ENCODE measurements at places on chromosomes 2 and 18. TPM values are rescaled to one million over a fixed set of nuclear protein-coding genes. Genes with fewer than 3 reads are reported as not detected.
A peak's percentile ranks its signal among the peaks of the same experiment; 100 is the strongest.

The UGT1A3 gene
- 0.24 TPM for polyA plus RNA-seq

The TYMS gene
- 56.6 TPM for polyA plus RNA-seq

The CHMP3 gene
- 121 TPM for polyA plus RNA-seq

The TWIST2 gene
- polyA plus RNA-seq = 7.9 TPM

The AOX1 gene
- 0.45 TPM for polyA plus RNA-seq

The SULT1C3 gene
- polyA plus RNA-seq = 2.3 TPM

The BCL2 gene
- polyA plus RNA-seq = 0.89 TPM

The TMEM37 gene
- polyA plus RNA-seq = 92.8 TPM

The RUFY4 gene
- polyA plus RNA-seq = 0.25 TPM

The ST8SIA5 gene
- not detected for polyA plus RNA-seq

DNA sequence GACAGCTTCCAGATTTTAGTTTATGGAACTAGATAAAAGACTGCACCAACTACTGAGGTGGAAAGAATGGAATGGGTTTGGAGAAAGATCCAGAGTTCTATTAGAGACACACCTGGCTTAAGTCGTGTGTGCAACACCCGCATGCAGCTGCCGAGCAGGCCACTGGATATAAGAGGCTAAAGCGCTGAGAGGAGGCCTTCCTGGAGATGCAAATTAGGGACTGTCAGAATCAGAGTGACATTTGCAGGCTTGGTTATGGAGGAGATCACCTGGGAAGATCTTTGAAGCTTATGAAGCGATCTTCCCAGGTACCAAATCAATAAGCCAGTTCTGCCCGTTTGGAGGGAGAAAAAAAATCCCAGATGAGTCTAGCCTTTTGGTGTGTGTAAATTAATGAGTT, 30.4 kb upstream of the KLHL29 start:
- DNase-seq = no peak
- no peak overlapping the region for H3K27ac ChIP-seq
- no peaks in the 10 kb centered on the region for H3K36me3 ChIP-seq
- no peaks in the 10 kb centered on the region for H3K4me1 ChIP-seq

DNA sequence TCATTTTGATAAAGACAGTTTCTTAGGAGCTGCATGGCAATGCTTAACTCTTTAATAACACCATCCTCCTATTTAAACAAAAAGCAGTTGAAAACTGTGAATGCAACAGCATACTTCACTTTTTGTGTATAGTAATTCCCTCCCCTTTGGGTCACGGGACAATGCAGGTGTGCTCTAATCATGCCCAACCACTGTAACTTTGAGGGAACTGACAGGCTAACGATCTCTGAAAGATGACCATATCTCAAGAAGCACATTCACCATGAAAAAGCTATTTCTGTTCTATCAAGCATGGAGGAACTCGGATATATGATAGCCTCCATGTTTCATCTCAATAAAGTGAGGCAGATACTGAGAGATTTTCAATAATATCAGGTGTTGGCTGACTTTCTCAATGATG, 81.1 kb upstream of the CD226 start:
- H3K27me3 ChIP-seq = no peaks in the 10 kb centered on the region
- H3K36me3 ChIP-seq = peaks cover 8% of the 10 kb centered on the region
- no peaks in the 10 kb centered on the region for H3K4me1 ChIP-seq
- H3K4me3 ChIP-seq = no peak overlapping the region

- peaks cover 12% of the 10 kb centered on the region for H3K4me1 ChIP-seq
- peak; percentile 80 for DNase-seq
- H3K27me3 ChIP-seq = no peaks in the 10 kb centered on the region
- peak overlapping the region; percentile 35 for H3K27ac ChIP-seq
- H3K4me3 ChIP-seq = peak overlapping the region; percentile 61
- H3K36me3 ChIP-seq = no peaks in the 10 kb centered on the region
Measured at GRCh38 chr2:44087714-44088092, 81.0 kb upstream of the PPM1B start.

DNA sequence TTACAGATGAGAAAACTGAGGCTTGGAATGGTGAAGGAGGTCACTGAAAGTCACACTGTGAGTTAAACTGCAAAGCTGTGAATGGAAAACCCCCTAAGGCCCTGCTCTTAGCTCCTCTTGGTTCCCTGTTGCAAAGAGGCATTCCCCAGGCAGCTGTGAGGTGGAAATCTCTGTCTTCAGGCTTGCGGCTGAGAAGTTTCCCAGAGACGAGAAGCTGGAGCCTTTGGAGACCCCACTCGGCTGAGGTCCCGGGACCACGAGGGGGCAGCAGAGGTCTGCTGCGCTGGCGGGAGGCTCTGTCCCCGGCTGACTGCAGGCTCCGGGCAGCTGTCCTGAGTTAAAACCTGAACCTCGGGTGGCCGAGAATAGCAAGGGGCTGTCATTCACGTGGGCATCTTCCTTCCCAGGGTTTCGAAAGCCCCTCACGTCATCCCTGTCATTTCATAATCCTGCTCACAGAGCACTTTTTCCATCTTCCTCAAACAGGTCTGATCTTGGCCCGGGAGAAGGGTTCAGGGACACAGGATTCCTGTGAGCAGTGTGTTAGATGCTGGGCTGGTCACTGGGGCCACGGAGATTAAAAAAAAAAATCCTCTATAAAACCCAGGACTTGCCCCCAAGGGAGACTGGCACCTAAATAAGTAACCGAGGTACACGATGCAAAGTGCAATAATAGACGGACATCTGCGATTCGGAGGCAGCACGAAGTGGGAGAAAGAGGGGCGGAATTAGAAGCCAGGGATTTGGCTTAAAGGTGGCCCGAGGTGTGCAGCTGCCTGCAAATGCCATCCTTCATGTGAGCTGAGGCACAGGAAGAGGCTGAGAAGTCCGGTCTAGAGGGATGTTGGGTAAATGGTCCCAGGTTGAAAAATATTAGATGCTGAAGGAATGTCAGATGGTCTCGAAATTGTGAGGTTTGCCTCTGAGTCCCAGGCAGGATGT, 24.6 kb upstream of the ATOH8 start:
- H3K27me3 ChIP-seq = peaks cover 10% of the 10 kb centered on the region
- no peaks in the 10 kb centered on the region for H3K4me1 ChIP-seq
- H3K4me3 ChIP-seq = no peak overlapping the region
- peak; percentile 67 for DNase-seq
- H3K36me3 ChIP-seq = no peaks in the 10 kb centered on the region
- H3K27ac ChIP-seq = no peak overlapping the region

- H3K27ac ChIP-seq = no peak overlapping the region
- no peaks in the 10 kb centered on the region for H3K4me1 ChIP-seq
- no peaks in the 10 kb centered on the region for H3K27me3 ChIP-seq
- no peak overlapping the region for H3K4me3 ChIP-seq
- no peak for DNase-seq
- H3K36me3 ChIP-seq = no peaks in the 10 kb centered on the region
Measured at GRCh38 chr2:100394111-100394641, 23.3 kb downstream of the CHST10 start.

DNA sequence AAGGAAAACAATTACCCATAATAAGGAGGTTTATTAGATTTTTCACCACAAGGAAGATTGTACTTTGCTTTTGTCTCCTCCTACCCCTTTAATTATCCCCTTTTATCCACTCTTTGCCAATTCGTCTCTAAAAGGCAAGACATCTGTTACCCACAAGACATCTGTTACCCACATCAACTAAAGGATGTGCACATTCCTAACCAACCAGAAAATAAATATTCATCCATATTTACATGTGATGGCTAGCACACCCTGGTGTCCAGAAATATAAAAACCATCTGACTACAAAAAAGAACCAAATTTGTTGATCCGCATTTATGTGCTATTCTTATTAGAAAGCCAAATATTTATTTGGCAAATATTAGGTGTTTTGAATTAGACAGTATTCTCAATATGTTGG, 35.7 kb downstream of the ACVR1C start:
- no peak overlapping the region for H3K4me3 ChIP-seq
- DNase-seq = no peak
- H3K27ac ChIP-seq = no peak overlapping the region
- no peaks in the 10 kb centered on the region for H3K4me1 ChIP-seq
- no peaks in the 10 kb centered on the region for H3K27me3 ChIP-seq
- H3K36me3 ChIP-seq = no peaks in the 10 kb centered on the region

GRCh38 chr2:106080959-106081358, 113.1 kb downstream of the UXS1 start:
- H3K4me1 ChIP-seq = no peaks in the 10 kb centered on the region
- no peak overlapping the region for H3K27ac ChIP-seq
- no peak overlapping the region for H3K4me3 ChIP-seq
- no peaks in the 10 kb centered on the region for H3K27me3 ChIP-seq
- no peaks in the 10 kb centered on the region for H3K36me3 ChIP-seq

DNA sequence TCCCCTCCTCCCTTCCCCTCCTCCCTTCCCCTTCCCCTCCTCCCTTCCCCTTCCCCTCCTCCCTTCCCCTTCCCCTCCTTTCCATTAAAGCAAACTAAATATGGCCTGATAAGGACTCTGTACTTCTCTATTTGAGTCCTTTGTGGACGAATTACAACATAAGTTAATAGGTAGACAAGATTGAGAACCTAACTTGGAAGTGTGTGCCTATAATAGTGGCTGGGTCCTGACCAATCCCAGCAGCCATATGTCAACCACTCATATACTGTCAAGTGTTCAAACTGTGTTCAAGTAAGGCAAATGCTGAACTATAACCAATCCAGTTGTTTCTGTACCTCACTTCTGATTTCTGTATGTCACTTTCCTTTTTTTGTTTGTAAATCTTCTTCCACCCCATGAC, 97.1 kb upstream of the RBMS1 start:
- H3K27me3 ChIP-seq = no peaks in the 10 kb centered on the region
- no peaks in the 10 kb centered on the region for H3K36me3 ChIP-seq
- H3K4me1 ChIP-seq = no peaks in the 10 kb centered on the region
- no peak overlapping the region for H3K4me3 ChIP-seq

GRCh38 chr2:15275346-15275745, 285.8 kb downstream of the NBAS start:
- H3K36me3 ChIP-seq = peaks cover 3% of the 10 kb centered on the region
- H3K27me3 ChIP-seq = no peaks in the 10 kb centered on the region
- peak; percentile 41 for DNase-seq
- H3K4me3 ChIP-seq = no peak overlapping the region

- H3K27me3 ChIP-seq = no peaks in the 10 kb centered on the region
- peaks cover 11% of the 10 kb centered on the region for H3K4me1 ChIP-seq
- H3K4me3 ChIP-seq = no peak overlapping the region
- H3K36me3 ChIP-seq = no peaks in the 10 kb centered on the region
- H3K27ac ChIP-seq = no peak overlapping the region
Measured at GRCh38 chr2:9145752-9146430, 60.7 kb upstream of the ASAP2 start.
